CD4-positive, alpha-beta T cell treated with Interleukin-2 at 100 ng/mL for 4 hours (primary cell): ENCODE measurements at places on chromosomes 2 and 18.

GRCh38 chr18:51751901-51752300 lies 554.4 kb upstream of the MEX3C start:
- no peak for DNase-seq

GRCh38 chr18:23135550-23136325 lies 453 bp downstream of the CABLES1 start:
- DNase-seq = no peak

GRCh38 chr2:44553456-44553855 lies 191.7 kb downstream of the CAMKMT start:
- DNase-seq = no peak

- DNase-seq = no peak
Measured at GRCh38 chr2:119421304-119421703, 10.3 kb upstream of the TMEM37 start.

DNA sequence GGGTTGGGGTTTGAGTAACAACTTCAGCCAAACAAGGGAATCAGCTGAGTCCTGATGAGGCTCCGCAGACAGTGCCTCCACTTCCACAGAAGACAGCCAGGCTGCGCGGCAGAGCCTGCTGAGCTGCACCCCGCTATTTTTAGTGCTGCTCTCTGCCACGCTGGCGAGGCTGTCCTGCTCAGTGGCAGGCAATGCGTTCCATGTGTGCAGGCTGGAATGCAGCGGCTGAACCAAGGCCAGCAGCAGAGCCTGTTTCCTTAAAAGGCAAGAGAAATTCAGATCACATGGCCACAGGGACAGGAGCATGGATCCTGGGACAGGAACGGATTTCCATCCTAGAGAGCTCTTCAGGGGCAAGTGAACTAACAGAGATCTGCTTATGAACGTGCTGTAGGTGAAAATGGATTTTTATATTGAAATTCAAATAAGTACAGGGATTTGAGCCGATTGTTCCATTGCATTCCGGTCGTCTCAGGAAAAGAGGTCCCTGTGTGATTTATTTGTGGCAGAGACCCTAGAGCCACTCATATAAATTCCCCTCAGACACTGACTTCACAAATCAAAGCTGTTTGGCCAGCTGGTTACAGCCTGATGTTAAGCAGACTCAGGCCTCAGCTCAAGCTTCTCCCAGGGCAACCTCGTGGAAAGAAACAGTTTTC lies 98.7 kb downstream of the COL6A3 start:
- no peak for DNase-seq
